ENCODE measurements at places on chromosomes 13 and 19.

- DNase-seq = no peak
These were observed 62.9 kb upstream of the URI1 start for GRCh38 chr19:29878973-29879654.

DNA sequence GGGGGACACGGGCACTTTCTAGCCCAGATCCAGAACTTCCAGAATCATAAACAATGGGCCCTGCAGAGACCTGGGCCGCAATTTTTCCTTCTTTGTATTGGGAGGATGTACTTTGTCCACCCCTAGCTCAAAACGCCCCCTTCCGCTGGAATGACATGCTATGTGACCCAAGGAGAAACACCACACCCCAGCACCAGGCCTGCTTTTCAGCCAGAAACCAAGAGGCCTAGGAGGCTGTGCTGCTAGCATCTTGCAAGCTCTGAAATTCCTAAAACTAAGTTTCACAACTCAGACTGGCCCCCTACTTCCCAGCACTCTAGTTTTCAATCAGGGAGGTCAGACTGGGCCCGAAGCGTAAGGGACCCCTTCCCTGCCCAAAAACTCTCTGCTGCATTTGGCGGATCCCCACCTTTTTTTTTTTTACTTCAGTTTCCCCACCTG is 538 bp downstream of the LSM4 start:
- peak; percentile 82 for DNase-seq

GRCh38 chr19:19410553-19411550 is 5.4 kb downstream of the GATAD2A start:
- DNase-seq = no peak

DNA sequence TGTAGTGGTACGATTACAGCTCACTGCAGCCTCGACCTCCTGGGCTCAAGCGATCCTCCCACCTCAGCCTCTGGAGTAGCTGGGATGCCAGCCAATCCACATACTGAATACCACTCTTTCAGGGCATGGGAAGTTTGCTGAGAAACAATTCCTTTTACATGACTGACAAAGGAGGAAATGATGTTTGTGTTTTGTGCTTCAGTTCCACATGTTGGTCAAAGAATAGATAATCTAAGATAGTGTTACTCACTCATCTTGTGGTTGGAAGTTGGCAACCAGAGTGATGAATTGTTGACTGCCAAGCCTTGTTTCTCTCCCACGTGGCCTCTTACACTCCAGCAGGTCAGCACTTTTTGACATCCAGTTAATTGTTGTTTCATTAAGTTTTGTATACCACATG is 7.6 kb downstream of the MBD3L2B start:
- DNase-seq = no peak

DNA sequence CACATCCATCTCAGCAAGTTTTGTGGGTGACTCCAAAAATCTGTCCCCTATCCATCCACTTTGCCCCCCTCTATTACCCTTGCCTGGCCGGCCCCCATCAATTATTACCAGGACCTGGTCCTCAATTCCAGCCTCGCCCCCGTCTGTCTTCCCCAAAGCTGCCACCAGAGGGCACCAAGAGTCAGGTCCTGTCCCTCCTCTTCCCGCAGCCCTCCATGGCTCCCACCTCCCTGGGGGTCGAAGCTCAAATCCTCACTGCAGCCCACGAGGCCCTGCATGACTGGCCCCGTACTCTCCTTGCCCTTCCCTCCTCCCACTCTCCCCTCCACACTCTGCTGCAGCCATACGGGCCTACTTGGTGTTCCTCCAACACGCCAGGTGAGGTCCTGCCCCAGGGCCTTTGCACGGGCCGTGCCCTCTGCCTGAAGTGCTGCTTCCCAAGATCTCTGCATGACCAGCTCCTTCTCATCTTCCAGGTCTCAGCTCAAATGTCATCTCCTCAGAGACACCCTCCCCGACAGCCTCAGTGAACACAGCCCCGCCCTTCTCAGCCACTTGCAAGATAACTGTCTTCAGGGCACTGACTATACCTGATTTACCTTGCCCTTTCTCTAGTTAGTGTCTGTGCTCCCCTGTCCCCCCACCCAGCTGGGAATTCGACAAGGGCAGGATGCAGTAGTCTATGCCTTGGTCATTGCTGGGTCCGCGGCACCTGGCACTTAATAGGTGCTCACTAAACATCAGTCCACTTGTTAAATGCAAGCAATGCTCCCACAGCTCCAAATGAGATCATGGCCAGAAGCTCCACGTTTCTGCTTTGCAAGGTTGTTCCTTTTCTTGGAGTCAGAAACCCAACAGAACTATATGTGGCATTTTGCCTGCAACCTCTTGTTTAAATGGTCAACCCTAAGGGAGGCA is 16.8 kb upstream of the SEMA6B start:
- peak; percentile 71 for DNase-seq

- DNase-seq = peak; percentile 42
These were observed 2.7 kb upstream of the RPS16 start for GRCh38 chr19:39438270-39438934.

- peak; percentile 63 for DNase-seq
These were observed 4.2 kb downstream of the PRR36 start for GRCh38 chr19:7869910-7870511.

GRCh38 chr13:42686165-42686564 is 95.2 kb upstream of the FAM216B start:
- DNase-seq = no peak

- DNase-seq = peak; percentile 76
These were observed 5.2 kb downstream of the TRIP10 start for GRCh38 chr19:6744381-6745301.

- DNase-seq = no peak
These were observed 310.3 kb downstream of the EFNB2 start for GRCh38 chr13:106225126-106225525.

GRCh38 chr13:99693351-99693750 is 192.1 kb downstream of the TM9SF2 start:
- DNase-seq = no peak

DNA sequence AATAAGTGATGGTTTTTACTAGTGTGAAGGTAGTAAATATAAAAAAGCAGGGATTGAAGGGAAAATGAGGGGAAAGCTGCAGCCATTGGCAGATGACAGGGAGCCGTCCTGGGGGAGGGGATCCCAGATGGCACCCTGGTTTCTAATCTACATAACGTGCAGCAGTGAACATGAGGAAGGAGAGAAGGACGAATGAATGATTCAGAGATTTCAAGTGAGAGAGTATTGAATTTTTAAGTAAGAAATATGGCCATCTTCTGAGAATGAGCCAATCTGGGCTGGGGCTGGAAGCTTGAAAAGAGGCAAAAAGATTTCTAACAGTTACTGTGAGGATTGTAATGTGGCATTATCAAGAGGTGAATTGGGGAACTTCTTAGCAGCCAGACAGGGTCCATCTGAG is 414.2 kb downstream of the MYO16 start:
- DNase-seq = no peak

DNA sequence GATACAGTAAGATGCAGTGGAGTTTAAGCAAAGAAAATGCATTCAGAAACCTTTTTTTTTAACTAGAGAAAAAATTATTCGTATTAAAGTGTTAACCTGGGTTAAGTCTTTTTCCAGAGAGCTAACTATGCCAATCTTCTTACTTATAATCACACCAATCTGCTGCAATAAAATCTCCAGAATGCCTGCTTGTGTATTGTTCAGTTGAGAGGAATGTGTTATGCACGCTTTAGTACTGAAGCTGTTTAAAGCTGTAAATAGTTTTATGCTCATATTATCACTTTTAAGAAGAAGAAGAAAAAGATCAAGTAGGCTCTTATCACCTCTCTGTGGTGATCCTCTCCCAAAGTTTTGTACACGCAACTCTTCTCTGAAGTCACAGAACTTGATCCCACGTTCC is 528.7 kb downstream of the RFC3 start:
- no peak for DNase-seq

GRCh38 chr13:110399801-110400200 is 92.7 kb downstream of the COL4A2 start:
- no peak for DNase-seq

- DNase-seq = no peak
These were observed at the start of gene CPAMD8 for GRCh38 chr19:17026706-17027534. Gene CPAMD8 (minus strand): TSS chr19:17026810. CDS start chr19:17026642, 168 bp downstream.

DNA sequence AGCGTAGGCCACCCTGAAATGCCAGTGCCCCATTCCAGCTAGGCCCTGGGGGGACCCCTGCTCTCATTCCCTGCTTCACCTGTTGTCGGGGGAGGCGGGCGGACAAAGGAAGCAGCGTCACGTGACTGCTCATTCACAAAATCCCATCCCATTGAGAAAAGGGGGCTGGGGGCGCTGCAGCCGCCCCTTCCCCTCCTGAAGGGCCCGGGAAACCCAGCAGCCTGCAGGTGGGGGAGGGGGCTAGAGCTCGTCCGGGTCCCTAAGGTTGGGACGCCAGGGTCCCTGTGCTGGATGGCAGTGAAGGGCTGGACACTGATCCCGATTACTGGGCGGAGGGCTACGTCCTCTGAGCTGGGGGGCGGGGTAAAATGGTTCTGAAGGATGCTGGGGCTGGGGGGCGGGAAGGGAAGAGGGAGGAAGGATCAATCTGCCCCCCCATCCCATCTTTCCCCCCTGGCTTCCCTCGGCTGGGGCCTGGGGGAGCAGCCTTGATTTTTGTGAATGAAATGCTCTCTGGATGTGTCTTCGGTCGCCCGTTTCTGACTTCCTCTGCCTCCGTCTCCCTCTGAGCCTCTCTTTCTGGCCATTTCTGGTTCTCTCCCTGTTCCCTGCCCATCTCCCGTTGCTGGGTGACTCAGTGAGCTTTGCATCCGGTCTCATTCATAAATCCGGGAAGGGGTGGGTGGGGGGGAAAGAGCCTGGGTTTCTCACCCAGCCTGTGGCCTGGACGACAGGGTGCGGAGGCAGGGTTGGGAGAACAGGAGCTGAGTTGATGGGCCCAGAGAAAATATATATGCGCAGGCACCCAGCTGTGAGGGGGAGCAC is 816 bp downstream of the SPRED3 start:
- peak; percentile 87 for DNase-seq

DNA sequence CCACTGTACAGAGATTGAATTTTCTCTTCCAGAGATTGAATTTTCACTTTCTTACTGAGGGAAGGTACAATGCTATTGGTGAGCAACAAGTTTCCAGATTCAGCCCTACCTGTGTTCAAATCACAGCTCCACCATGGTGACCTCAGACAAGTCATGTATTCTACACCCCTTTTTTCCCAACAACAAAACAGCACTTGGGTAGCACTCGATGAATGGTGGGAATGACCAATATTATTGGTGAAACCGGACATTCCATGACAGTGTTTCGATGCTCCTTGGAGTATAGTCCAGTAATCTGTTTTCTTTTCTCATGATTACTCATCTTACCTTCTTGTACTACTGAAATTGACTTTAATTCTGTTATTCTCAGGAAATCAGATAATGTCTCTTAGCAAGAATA is 266.2 kb upstream of the SOX21 start:
- no peak for DNase-seq

GRCh38 chr19:29521291-29522075 is 4.3 kb upstream of the VSTM2B start:
- DNase-seq = no peak

- no peak for DNase-seq
These were observed 33.5 kb upstream of the SPRY2 start for GRCh38 chr13:80374444-80374843.

DNA sequence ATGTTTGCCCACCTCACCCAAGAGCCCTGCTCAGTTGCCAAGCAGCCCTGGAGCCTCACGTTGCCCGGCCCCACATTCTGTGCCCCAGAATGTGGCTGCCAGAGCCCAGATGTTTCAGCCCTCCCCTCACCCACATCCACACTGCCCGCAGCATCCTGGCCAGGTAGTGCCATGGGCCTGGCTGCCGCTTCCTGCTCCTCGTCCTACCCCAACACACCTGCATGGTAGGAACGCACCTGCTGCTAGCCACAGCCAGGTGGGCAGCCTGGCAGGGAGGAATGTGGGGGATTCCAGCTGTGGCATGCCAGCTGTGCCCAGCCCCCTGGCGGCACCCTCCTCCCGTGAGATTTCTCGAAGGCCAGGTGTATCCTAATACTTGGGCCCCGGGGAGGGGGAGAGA is 7.5 kb upstream of the NFIX start:
- DNase-seq = no peak

- no peak for DNase-seq
These were observed 14.9 kb upstream of the AP1M2 start for GRCh38 chr19:10601999-10602329.

GRCh38 chr13:77318741-77319140 is 8.2 kb downstream of the MYCBP2 start:
- no peak for DNase-seq

GRCh38 chr19:3621689-3622088 is 4.9 kb downstream of the CACTIN start:
- DNase-seq = no peak

- no peak for DNase-seq
These were observed 6.6 kb upstream of the ZNF835 start for GRCh38 chr19:56678205-56678604.

DNA sequence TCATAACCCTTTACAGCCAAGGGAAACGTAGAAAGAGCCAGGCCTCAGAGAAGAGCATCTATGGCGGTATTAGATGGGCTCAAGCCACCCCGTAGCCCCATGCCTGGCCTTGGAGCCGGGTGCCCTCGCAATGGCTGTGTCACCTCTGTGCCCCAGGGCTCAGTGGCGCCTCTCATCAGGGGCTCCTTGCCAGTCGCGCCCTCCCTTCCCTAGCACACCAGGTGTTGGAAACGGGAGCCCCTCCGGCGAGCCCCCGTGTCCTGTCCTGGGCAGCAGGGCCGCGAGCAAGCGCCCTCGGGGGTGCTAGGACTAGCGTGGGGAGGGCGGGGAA is 453 bp downstream of the ZNF256 start:
- DNase-seq = peak; percentile 7

DNA sequence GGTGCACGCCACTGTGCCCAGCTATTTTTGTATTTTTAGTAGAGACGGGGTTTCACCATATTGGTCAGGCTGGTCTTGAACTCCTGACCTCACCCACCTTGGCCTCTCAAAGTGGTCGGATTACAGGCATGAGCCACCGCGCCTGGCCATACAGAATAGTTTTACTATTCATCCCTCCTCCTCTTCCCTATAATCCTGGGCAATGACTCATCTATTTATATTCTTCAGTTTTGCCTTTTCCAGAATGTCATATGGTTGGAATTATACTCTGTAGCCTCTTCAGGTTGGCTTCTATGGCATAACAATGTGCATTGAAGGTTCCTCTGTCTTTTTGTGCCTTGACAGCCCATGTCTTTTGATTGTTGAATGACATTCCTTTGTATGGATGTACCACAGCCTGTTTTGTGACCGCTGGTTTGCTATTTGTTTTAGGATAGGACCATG is 22.2 kb upstream of the LRP3 start:
- peak; percentile 48 for DNase-seq

DNA sequence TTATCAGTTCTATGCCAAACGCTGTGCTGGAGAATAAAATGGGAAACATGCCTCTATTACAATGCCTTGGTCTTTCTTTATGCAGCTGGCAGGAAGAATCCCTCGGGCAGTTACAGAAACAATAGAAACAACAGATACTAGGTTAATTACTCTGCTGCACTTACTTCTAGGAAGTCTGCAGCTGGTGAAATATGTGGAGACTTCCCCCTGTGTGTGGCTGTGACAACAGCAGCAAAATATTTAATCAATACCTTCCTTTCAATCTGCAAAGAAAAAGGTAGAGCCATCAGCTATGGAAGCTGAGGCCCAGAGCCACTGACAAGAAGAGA is 9.9 kb downstream of the STOML3 start:
- DNase-seq = no peak

GRCh38 chr19:10976131-10976892 is 15.5 kb downstream of the SMARCA4 start:
- DNase-seq = no peak

GRCh38 chr13:111973186-111973585 is 93.8 kb upstream of the SOX1 start:
- no peak for DNase-seq

- DNase-seq = no peak
These were observed 17.2 kb upstream of the SCEL start for GRCh38 chr13:77518266-77518665.

Data from mesenchymal stem cell (in vitro differentiated cells and primary cell).